ENCODE measurements at places on chromosomes 12 and 14.

DNA sequence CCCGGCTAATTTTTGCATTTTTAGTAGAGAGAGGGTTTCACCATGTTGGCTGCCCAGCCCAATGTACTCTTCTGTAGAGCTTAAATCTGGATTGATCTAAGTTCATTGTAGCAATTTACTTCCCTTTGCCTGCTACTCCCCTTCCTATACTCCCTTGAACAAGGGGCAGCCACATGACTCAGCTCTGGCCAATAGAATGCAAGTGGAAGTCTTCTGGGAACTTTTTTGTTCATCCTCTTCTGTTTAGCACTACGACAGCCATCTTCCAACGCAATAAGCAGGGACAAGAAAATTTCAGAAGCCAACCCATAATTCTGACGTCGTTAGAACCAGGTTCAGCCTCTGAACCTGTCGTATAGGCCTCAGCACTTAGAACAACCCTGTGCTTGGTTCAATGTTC, 6.4 kb upstream of the RAD52 start:
- no peak for DNase-seq

DNA sequence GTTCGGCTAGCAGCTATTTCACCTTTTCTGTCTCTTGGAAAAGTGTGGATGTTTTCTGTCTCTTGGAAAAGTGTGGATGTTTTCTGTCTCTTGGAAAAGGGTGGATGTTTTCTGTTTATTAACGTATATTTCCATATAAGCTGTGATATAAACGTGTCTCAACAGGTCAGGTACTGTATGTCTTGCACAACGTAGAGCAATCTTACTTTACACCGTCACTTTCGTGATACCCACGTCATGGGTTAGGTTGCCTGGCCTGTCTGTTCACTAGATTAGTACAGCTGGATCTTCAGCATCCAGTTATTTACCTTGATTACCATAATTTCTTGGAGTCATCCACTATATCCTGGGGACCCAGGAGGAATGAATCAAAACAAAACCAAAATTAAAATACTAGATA, 14.1 kb downstream of the CLEC7A start:
- no peak for DNase-seq

GRCh38 chr12:132649226-132649945, 30.8 kb downstream of the P2RX2 start:
- DNase-seq: no peak

GRCh38 chr12:116442304-116442703, 116.9 kb upstream of the MAP1LC3B2 start:
- no peak for DNase-seq

DNA sequence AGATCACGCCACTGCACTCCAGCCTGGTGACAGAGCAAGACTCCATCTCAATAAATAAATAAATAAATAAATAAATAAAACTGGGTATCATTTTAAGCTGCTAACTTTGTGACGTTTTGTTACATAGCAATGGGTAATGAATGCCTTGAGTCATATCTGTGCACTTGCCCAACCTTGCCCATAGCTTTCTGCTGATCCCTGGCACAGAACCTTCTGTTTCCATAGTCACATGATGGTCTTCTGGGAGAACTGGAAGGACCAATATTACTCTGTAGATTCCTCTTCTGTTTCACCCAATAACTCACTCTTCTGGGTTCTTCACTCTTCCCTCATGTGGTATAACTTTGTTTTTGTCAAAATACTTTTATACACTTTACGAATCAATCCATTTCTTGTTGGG, 140.8 kb downstream of the SCARB1 start:
- no peak for DNase-seq

DNA sequence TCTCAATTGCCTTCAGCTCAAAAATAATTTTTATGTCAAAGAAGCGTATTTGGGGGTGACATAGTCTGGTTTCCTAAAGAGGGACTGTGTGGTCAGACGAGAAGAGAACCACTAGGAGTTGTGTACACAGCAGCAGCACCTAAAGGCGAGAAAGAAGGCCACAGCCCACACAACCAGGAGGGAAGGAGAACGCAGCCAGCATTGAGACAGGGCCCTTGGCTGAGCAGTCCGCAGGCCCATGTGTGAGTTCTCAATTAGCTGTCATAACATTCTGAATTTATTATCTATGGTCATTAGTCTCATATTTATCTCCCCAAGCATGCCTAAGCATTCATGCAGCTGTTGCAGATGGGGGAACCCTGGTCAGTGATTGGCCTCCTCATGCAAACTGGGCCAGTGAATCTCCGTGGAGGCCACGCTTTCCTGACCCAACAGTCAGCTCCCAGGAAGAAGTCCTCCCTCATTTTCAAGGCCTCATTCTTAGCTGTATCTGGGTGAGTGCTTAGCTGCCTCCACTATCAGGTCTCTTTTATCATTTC, 81.2 kb upstream of the ATF7IP start:
- DNase-seq: no peak

- no peak for DNase-seq
Observed at GRCh38 chr14:89445273-89445973, 28.4 kb upstream of the FOXN3 start.

- DNase-seq: no peak
Observed at GRCh38 chr14:95477411-95478269, 38.8 kb downstream of the SYNE3 start.

DNA sequence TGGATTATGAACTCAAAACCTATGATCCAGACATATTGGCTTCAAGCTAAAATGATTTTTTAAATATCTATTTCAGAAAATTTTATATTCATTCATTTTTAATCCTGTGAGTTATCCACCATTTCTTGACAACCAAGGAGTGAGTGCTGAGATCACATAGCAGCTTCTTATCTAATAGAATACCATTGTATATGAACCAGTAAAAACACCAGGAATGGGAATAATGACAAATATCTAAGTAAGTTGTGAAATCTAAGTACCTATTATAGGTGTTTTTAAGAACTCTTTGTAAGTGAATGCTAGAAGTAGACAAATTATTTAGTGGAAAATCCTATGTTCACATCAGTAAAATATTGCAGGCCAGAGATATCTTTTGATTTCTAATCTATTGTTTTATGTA, 8.2 kb downstream of the LUM start:
- no peak for DNase-seq

- no peak for DNase-seq
Observed at GRCh38 chr14:51967521-51967920, 21.8 kb upstream of the RTRAF start.

DNA sequence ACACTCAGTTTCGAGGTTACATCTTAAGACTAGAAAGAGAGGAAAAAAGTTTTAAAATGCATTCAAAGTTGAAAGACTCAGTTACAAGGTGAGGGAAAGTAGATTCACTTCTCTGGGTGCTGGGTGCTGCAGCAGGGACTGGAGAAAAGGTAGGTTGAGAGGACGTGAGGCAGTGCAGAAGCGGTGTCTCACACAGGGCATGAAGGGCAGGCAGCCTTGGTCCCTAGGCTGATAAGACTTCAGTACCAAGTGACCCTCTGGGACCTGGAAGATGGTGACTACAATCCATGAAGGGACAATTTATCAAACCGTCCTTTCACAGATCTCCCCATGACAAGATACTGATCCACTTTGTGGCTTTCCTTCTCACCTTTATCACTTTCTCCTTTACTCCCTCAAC, 22.5 kb upstream of the UTP20 start:
- no peak for DNase-seq

DNA sequence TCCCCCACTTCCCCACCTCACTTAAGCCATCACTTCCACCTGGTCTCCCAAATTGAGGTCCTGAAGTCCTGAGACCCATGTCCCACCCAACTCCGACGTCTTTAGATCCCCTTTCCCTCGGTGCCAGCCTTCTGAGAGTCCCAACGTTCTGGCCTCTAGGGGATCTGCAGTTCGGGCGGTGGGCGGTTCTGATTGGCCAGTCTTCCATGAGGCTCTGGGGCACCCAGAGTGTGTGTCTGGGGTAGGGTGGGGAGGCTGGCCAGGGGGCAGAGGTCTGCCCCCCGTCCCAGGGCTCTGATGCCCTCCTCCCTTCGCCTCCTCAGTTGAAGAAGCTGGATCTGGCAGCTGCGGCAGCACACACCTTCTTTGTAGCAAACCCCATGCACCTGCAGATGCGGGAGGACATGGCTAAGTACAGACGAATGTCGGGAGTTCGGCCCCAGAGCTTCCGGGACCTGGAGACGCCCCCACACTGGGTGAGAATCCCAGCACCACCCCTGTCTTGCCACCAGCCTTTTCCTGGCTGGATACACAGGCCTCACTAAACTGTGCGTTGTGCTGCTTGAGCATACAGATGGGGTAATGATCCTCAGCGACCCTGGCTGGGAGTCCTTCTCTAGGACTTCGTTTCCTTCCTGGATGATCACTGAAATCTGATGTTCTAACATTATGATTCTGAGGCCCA, 1.5 kb downstream of the P3H3 start:
- peak; percentile 27 for DNase-seq

DNA sequence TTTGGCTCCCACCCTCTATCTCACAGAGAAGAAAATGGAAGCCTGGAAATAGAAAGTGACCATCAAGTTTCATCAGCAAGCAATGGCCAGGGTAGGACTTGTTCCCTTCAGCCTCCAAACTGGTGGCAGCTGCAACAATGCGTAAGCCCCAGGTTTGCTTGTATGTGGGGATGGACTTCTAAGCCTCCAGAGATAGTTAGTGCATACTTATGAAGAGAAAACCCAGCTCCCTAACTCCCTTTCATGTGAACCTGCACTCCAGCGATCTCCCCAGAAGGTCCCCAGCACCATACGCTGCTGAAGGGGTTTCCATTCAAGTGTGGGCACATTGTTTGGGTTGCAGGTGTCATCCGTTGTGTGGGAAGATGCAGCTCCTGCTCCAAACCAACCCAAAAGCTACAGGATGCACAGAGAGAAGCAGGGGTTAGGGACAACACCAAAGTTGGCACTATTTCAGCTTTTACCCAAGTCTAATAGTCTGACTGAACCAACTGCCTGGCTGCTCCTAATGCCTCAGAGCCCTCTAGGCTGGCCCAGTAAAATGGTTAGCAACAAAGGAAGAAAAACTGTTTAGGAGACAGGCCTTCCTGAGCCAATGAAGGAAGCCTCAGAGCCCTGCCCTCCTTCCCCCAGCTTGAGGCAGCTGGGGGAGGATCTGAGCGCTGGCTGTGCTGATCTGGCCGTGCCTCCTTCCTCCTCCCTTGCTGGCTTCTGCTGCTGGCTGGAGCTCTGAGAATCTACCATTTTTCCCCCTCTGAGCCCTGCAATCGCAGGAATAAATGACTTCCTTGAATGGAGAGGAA, 12.3 kb downstream of the ZFP36L1 start:
- no peak for DNase-seq

DNA sequence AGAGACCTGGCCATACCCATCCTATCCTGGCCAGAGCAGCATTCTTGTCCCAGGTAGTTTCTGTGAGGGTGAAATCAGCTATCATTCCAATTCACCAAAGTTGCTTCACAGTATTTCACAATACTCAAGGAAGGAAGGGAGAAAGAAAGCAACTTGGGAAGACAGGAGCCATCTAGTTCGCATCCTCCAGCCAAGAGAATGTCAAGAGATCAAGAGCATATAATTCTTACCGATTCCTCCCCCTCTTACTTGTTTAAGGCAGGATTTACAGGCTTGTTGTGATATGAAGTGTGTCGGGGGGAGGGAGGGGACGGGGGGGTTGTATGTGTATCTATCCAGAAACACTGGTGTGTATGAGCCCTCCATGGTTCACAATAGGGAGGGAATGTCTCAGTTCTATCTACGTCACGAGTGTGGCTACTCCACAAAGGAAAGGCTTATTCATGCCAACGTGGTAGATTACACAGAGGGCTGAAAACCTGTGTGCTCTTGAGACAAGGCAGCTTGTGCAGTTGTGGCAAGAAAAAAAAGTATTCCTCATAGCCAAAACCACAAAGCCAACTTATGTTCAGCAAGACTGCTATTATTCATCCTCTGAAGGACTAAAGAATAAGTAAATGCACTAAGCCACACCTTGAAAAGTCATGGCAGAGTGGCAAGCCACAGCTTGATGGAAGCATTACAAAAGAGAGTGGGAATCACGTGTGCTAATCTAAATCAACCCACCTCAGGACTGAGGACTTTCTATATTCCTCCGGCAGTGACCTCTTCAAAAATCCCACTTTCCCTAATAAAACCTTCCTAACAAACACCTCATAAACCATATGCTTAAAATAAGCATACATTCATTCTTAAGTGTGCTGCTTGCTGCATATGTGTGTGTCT, 35.0 kb downstream of the CORO1C start:
- DNase-seq: no peak

GRCh38 chr14:50823762-50824636, 7.0 kb downstream of the NIN start:
- DNase-seq: peak; percentile 32

DNA sequence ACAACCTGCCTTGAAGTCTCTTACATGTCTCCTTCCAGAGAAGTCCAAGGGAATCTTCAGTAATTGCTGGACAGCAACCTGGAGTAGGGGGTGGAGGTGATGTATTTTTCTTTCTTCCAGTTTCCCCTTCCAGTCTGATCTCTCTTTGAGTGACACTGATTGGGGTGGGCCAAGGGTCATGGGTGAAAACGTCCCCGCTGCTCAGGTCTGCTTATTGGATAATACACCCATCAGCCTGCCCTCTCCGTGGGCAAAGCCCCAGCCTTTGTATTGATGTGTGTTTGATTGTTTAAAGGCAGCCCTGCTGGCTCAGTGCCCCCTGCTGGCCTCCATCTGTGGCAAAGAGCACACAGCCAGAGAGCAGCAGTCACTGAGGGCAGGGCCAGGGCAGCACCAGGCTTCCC, 35.7 kb upstream of the ATP2A2 start:
- DNase-seq: no peak

- DNase-seq: no peak
Observed at GRCh38 chr12:68350753-68351152, 18.6 kb upstream of the MDM1 start.

DNA sequence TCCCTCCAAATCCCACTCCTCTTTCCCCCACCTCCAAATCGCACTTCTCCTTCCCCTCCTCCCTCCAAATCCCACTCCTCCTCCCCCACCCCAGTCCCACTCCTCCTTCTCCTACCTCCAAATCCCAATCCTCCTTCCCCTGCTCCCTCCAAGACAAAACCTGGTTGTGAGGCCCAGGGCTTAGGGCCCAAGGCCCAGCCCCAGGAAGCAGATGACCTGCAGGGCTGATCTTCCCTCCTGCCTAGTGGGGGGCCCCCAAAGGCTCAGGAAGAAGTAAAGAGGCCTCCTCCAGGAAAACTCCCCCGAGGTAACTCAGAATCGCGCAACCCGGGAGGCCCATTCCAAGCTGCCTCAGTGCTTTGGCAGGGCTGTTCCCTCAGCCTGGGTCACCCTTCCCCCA, 34.4 kb downstream of the NCOR2 start:
- no peak for DNase-seq
